ENCODE measurements at places on chromosomes 11 and 22.

- no peak for DNase-seq
Observed at GRCh38 chr11:2461956-2462542, 17.2 kb downstream of the KCNQ1 start.

- DNase-seq: no peak
Observed at GRCh38 chr11:128819198-128819597, 47.9 kb downstream of the KCNJ1 start.

DNA sequence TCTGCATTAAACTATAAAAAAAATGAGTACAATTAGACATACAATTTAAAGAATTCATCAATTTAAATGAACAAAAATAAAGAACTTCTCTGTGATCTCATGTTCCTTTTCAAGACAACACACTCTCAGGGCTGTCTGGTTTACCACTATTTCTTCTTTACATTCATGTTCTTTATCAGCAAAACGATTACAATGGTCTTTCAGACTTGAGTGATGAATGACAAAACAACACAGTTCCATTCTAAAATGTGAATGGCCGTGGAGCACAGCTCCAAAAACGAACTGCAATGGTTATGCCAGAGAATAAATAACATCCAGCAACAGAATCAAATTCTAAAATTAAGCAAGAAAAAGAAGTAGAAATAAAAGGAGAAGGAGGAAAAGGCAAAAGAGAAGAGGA lies 113.1 kb downstream of the CADM1 start:
- DNase-seq: no peak

- DNase-seq: no peak
Observed at GRCh38 chr22:42341779-42342178, 71.3 kb upstream of the TCF20 start.

DNA sequence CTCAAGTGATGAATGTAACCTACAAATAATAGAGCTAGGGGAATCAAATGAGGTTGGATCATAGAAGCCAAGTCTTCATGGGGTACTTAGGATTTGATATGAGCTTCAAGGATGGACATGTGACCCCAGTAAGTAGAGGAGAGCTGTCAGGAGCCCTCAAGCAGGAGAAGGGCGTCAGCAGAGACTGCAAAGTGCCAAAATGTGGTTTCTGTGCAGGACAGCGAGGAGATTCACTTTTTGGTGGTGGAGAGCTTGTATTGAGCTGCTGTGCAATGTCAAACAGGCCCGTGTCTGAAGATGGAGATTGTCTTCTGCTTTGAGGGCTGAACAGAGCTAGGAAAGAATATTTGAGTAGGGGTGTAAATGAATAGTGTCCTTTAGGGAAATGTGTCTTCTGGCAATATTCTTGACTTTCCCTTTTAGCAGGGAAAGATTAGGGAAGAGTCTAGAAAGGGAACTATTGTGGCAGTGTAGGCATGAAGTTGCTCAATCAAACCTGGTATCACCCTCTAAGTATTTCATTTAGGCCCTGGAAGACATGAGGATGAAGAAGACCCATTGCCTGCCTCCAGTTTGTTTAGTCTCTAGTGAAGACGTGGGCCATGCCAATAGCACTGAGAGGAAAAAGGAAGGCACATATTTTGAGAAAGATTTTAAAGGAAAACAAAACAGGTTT lies 31.2 kb upstream of the SORL1-AS1 start:
- DNase-seq: no peak

DNA sequence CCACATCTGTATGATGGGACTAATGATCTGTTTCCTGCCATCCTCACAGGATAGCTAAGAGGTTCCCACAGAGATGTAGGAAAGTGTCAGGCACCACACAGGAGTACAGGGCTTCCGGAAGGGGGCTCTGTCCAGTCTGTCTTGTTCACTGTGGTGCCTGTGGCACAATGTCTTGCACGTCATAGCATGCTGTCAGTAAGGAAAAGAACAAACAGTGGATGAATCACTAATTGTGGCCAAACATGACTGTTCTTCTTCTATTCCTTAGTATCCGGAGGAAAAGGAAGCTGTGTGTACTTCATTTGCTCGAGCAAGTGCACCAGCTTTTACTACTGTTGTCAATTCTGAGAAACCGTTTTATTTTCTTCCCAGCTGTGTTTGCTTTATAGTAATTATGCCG lies 73.4 kb upstream of the YWHAH start:
- no peak for DNase-seq
